ENCODE measurements at places on chromosomes 5 and 9.
A peak's percentile ranks its signal among the peaks of the same experiment; 100 is the strongest.

GRCh38 chr5:57718155-57718554 lies 235.5 kb upstream of the ACTBL2 start:
- DNase-seq = peak; percentile 2

- no peak for DNase-seq
Observed at GRCh38 chr5:159504106-159504856, 174.0 kb upstream of the IL12B start.

DNA sequence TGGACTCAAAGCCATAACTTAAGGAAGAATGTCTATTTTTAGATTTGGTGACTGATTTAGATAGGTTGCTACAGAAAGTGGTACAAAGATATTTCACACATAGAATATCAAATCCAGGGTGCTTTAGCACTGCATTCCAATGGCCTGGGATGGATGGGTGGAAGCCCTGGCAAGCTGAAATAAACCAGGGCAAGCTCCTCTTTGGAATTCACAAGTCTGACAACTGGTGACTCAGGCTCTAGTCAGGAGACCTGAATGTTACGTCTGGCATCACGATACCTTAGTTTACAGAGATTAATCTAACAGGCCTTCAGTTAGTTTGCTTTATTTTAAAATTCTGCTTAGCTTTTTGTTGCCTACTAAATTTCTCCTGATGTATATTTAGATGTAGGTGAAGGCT lies 144.0 kb downstream of the TMC1 start:
- DNase-seq = no peak

DNA sequence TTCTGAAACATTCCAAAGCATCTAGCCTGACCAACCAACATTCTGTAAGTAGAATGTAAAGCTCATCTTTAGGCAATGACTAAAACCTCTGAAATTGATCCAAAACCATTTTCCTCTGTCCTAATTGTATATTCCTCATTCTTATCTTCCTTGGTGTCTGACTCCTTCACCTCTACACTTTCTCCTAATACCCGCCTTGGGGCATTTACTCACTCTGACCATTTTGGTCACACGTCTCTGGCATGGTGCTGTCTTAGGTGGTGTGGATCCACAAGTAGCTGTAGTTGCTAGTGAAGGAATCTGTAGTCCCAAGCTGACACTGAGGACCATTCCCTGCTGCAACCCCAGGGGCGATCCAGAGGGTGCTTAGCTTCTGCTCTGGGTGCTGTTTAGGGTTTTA lies 40.8 kb upstream of the LMNB1 start:
- DNase-seq = no peak

DNA sequence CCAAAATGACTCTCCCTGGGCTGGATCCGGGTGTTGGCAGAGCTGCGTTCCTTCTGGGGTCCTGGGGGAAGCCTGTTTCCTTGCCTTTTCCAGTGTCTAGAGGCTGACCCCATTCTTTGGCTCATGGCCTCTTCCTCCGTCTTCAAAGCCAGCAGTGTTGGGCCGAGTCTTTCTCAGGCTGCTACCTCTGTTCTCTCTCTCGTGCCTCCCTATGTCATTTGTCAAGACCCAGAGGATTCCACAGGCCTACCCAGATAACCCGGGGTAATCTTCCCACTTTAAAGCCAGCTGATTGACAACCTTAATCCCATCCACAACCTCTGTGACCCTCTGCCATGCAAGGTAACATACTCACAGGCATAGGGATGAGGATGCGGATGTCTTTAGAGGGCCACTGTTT lies 55.0 kb upstream of the KCNMB1 start:
- no peak for DNase-seq

All from inflammatory macrophage (primary cell).